ENCODE measurements at places on chromosomes 6 and 20.

DNA sequence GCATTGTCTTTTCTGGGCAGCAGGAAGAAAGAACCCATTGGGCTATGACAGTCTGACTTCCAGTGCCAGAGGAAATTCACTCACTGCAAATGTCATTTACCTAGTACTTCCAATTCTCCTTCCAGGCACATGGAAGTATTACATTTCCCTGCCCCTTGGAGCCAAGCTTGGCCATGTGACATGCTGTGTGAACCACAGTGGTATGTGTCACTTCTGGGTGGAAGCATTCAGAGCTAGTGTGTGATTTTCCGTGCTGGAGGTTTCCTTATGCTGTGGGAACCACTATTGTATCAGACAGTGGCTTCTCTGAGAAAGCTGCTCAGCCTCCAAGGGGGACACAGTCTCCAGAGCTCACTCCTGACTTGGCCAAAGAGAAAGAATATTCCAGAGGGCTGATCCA lies 387.6 kb downstream of the CDC5L start:
- DNase-seq = no peak

DNA sequence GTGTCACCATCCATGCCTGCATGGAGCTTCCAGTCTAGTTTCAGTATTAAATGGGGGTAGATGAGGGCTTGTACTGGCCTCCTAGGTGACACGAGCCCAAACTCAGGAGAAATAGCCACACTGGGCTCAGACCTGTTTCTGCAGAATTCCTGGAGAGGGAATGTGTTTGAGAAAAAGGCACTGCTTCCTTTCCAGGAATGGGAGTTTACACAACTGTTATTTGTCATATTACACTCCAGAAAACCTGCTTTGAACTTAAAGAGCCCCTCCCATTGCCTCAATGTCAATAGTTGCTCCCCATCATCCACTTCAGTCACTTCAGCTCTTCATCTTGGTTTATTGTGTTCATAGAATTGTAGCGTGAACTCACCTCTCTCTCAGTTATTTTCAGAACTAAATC lies 151.5 kb downstream of the CFAP61 start:
- no peak for DNase-seq

- no peak for DNase-seq
Observed at GRCh38 chr20:60056407-60057122, 98.3 kb downstream of the CDH26 start.

GRCh38 chr6:118876814-118877213 lies 17.1 kb upstream of the ASF1A start:
- DNase-seq = no peak

DNA sequence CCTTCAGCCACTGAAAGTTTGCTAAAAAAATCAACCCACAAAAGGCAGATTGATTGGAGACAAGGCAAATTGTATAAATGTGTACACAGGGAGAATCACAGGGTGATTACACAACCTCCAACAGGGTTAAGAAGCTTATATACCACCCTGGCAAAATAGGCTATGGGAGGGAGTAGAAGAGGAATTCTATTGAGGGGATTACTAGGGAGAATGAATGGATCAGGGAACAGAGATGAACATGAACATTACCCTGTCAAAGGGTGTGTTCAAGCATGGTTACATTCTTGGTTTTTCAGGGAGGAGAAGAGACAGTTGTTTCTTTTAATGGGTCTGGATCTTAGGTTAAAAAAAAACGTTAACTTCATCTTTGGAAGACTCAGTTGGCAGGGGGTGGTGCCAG lies 5.1 kb upstream of the MRS2 start:
- no peak for DNase-seq

DNA sequence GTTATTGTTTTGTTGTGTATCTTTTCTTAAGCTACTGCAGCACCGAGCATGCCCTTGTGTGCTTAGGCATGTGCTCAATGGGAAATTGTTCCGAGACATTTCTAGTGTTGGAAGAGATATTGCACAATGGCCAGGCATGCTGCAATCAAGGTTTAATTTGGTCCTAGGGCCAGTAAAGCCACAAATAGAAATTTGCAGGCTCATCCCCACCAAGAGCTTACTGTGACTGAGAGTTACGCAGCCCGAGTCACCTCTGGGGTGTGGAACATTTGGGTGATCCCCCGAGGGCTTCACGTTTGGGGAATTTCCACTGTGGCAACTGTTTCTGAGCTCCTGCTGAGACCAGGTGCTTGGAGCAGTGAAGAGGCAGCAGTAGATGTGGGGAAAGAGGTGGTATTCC lies 65.8 kb downstream of the ADTRP start:
- no peak for DNase-seq

- no peak for DNase-seq
Observed at GRCh38 chr6:151806757-151807512, 547 bp upstream of the ESR1 start.

GRCh38 chr6:34865107-34865506 lies 22.7 kb downstream of the TAF11 start:
- DNase-seq = no peak

DNA sequence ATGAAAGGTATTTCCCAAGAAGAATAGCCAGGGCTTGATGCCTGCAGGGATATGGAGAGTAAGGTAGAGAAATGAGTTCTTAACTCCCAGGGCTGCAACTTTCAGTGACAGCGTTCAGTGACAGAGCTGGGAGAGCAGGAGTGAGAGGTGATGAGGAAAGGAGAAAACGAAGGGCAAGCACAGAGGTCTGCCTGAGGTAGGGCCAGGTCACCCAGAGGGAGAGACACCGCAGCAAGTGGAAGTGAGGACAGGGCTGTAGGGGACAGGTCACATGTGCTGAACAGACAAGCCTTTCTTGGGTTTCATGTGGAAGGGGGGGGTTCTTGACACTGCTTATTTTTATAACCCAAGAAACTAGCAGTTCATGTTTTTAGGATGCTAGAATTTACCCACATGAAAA lies 72.5 kb downstream of the PREP start:
- DNase-seq = no peak

DNA sequence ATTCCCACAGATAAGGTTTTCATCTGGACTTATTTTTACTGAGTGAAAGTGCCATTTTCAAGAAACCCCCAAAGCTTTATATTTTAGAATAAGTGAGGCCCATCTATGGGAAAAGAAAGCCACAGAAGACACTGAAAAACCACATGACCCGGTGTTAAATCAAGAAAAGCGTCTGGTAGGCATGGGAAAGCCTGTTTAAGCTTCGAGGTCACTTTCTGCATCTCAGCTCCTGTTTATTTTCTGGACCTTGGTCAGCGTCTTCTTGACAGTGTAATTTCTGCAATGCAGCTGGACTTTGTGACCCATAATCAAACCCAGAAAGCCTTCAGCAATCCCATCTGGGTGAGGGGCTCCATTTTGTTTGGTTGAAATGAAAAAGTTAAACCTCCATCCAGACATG lies 59.6 kb upstream of the NEDD9 start:
- DNase-seq = no peak

- no peak for DNase-seq
Observed at GRCh38 chr6:101755931-101756330, 362.4 kb downstream of the GRIK2 start.

DNA sequence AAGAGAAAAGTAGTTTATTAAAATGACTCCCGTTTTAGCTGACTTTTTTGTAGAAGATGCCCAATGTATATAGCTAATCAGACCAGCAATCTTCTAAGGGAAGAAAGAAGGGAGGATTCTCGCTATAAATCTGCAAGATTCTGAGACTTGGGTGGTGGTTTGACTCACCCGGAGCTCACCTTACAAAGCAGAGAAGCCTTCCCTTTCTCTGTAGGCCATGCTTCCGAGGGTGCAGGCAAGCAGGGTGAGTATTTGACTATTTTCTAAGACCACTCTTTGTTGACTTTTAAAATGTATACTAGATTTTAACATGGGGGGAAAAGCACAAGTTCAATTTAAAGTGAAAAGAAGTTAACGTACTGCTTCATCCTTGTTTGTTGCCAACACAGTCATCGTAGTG lies 2.7 kb downstream of the OLIG3 start:
- no peak for DNase-seq

GRCh38 chr6:111777357-111777756 lies 95.9 kb downstream of the FYN start:
- DNase-seq = no peak

- DNase-seq = no peak
Observed at GRCh38 chr6:2790588-2791449, 25.6 kb downstream of the WRNIP1 start.

DNA sequence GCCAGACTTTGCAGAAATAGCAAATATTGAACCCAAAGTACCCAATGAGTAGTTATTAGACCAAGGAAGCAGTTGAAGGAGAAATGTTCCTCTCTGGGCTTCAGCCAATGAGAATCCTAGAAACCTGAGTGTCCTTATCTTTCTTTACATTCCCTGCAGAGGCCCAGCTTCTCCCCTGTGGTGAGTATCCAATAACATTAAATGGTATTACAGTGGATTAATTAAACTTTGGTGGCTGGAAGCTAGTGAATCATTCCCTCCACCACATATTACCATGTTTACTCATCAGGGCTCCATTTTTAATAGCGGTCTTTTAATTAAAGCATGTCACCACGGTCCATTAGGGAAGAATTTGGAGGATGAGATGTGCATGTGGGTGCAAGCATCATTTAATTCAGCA lies 74.0 kb downstream of the UNC5CL start:
- DNase-seq = no peak

DNA sequence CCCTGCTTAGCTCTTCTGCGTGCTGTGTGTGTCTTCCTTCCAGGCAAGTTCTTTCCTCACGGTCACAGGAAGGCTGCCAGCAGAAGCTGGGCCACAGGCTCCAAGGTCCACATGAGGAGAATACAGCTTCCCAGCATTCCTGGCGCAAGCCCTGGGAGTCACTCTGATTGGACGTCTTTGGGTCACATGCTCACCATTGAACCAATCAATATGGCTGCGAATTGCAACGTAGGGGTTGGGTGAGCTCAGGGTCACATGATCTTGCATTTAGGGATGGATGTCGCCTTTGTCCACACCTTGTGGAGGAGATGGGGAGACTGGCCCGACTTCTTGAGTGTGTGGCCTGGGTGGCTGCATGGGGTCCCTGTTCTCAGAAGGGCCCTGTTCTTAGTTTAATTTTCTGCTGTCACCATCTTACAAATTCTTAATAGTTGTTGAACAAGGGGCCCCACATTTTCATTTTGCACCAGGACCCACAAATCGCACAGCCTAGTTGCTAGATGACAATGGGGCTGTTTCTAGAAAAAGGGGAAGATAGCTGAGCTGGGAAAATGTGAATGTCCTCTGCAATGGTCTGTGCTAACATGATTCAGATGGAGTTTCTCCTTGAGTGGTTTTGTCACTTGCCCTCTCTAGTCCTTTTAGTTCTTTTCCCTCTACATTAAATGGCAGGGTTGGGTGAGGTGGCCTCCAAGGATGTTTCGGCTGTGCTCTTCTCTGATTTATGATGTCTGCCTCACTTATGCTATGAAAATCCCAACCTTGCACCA lies 149.6 kb downstream of the CDH26 start:
- no peak for DNase-seq

DNA sequence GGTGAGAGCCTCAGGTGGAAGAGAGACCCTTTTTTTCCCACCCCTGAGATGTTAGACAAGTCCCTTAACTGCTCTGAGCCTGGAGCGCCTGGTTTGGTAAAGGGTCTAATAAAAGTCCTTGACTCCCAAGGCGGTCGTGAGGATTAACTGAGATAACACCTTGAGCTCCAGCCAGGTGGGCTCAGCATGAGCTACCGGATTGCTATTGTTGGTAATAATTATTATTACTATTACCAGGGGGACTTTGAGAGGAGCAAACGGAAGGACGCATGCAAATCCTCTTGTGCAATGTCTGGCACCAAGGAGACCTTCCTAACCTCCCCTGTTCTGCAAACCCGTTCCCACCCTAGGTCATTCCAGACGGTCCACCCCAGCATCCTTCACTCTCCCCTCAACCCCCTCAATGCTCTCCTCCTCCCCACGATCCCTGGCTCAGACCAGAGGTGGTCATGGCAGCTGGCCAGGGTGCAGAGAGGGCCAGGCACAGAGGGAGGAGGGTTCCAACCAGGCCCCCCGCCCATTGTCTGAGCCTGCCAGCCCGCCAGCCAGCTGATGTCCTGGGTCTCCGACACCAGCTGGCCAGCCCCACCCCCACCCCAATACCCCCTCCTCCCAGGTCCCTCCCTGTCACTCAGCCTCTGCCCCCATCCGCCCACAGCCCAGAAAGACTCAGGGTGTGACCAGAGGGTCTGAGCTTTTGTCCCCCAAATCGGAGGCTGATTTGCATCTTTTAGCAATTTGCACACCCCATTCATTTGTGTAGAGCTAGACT lies 14.3 kb upstream of the CBFA2T2 start:
- DNase-seq = no peak

GRCh38 chr20:17796091-17796563 lies 96.4 kb downstream of the BANF2 start:
- no peak for DNase-seq

DNA sequence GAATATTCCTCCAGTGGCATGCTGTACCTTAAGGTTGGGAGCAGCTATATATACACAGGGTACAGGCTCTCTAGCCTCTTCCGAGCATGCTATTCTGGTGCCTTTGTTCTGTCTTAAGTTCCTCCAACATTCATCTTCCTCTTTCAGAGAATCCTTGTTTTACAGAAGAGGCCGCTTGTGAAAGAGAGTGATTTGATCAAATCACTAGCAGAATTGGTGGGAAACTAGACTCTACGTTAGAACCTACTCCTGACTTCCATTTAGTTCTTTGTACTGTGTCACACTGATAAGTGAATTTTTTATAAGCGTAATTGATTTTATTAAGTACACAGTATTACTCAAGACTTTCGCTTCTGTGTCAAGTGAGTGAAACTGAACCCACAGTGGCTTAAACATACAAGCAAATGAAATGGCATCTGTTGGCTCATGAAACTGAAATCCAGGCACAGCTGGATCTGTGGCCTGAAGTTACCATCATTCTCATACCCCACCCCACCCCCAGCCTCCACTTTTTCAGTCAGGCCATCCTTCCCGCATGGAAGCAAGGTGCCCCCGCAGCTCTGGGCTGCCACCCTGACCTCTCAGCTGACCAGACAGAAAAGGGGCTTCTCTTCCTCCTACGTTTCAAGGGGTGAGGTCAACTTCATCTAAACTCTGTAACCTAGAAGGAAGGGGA lies 102.3 kb downstream of the RPP40 start:
- DNase-seq = no peak

DNA sequence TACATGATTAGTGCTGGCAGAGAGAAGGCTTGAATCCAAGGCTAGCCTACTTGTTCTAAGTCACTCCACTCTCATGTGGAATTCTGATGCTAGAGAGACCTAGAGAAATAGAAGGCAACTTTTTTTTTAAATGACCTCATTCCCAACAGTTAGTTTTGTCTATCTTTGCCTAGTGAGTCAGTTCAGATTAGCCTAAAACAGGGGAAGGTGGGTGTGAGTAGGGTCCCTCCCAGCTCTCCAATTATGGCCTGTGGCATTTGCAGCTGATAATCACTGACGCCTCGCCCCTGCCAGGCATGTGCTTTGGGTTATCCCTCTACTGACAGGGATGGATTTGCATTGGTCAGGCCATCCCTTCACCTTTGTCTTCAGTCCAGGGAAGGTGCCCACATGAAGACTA lies 13.6 kb downstream of the TXLNB start:
- no peak for DNase-seq

DNA sequence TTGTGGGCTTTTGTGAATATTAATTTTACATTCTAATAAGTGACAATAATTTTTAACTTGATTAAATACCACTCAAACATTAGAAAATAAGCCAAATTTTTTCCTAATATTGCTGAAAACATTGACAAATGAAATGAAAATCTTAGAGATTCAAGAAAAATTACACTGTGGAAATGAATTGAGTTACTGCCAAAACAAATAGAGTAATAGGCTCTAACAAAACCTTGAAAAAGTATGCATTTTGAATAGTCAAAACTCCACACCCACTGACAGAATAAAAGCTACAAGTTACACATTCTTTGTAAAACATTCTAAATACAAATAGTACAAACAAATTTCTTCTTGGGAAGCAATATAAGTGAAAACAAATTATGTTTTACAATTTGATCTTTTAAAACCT lies 5.9 kb downstream of the TBX18 start:
- no peak for DNase-seq

- no peak for DNase-seq
Observed at GRCh38 chr6:2077826-2078225, 167.6 kb downstream of the GMDS start.

All from activated naive CD4-positive, alpha-beta T cell (primary cell).